ENCODE measurements at places on chromosomes 4 and X.

- DNase-seq, result no peak
Measured at GRCh38 chrX:108169768-108170167, 78.2 kb downstream of the ATG4A start.

DNA sequence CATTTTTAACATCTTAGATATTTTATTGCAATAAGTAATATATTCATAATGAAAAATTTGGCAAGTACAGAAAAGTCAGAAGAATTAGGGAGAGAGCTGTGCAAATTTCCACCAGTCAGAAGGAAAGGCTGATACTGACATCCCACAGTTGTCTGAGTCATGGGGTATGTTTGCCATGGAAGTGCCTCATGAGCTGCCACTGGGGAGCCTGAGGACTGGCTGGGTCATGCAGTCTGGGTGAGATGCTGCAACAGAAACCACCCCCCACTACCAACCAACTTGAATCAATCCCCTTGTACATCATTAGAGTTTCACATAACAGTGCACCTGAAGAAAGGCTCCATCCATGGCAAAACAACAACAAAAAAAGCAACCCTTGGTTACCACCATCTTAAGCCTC is 45.2 kb upstream of the ENPP6 start:
- no peak for DNase-seq

DNA sequence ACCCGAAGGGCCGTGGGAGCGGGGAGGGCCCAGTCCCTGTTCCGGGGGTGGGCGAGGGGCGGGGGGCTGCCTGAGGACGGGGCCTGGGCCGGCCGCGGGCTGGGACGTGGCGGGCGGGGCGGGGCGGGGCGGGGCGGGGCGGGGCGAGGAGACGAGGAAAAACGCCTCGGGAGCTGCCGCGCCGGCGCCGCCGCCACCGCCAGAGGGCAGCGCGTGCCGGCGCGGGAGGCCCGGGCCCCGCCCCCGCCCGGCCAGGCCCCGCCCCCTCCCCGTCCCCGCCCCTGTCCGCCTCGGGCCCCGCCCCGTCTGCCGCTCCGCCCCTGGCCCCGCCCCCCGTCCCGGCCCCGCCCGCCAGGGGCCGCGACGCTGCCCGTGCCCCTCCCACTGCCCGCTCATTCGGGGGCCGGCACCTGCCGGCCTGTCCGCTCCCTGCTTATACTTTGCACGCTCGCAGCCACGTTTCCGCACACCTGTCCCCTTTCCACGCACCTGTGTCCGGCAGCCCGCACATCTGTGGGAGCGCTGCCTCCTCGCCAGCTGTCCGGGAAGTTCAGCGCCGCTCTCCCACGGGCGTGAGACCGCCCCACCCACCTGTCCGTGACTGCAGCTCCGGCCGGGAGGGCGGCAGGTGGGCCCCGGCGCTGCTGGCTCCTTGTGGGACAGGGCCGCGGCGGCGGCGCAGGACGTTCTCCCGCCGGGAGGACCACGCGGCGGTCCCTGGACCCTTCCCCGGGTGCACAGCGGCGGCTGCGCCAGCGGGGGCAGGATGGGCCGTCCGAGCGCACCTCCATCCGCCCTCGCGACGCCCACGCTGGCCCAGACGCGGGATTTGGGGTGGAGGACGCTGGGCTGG is 1.7 kb upstream of the FGFRL1 start:
- peak; percentile 42 for DNase-seq

- DNase-seq, result no peak
Measured at GRCh38 chr4:168717847-168718246, 221.0 kb downstream of the PALLD start.

- DNase-seq, result no peak
Measured at GRCh38 chr4:160159457-160159856, 1056.6 kb downstream of the RAPGEF2 start.

DNA sequence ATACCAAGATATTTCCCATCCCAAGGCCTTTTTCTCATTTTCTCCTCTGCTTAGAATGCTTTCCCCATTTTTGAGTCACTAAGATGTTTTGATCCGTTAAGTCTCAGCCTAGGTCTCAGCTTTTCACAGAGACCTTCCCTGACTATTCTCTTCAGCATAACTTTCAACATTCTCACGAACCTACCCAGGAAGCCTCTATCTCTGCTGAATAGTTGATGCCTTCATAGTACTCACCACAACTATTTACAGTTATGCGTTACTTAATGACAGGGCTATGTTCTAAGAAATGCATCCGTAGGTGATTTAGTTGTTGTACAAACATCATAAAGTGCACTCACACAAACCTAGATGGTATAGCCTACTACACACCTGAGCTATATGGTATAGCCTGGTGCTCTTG is 64.5 kb downstream of the ARL9 start:
- DNase-seq, result no peak

Data from ELF-1 (cell line).